ENCODE measurements at places on chromosomes 2 and 18.

DNA sequence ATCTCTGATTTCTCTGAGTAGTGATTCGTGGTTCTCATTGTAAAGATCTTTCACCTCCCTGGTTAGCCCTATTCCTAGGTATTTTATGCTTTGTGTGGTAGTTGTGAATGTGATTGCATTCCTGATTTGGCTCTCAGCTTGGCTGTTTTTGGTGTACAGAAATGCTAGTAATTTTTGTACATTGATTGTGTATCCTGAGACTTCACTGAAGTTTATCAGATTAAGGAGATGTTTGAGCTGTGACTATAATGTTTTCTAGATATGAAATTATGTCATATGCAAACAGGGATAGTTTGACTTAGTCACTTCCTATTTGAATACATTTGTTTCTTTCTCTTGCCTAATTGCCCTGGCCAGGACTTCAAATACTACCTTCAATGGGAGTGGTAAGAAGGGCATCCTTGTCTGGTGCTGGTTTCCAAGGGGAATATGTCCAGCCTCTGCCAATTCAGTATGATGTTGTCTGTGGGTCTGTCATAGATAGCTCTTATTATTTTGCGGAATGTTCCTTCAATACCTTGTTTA, 251.9 kb upstream of the ZNF804A start:
- no peak for DNase-seq

- DNase-seq, result no peak
Observed at GRCh38 chr2:222433332-222434173, 9.2 kb downstream of the SGPP2 start.

DNA sequence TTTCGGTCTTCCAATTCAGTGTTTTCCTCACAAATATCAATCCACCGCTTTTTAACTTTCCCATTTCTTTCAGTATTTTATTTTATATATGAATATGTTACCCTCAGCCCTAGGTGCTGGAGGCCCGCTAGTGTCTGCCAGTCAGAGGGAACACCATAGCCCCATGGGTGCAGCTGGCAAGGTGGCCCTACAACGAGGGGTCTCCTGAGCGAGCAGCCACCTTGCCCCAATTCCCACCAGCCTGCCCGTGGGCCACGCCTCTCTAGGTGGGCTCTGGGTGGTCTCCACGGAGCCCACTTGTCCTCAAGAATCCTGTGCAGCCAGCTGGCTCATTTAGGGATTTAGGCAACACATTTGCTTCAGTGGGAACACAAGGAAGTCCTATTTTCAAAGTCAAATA, 72.5 kb upstream of the RGPD5 start:
- DNase-seq, result no peak

DNA sequence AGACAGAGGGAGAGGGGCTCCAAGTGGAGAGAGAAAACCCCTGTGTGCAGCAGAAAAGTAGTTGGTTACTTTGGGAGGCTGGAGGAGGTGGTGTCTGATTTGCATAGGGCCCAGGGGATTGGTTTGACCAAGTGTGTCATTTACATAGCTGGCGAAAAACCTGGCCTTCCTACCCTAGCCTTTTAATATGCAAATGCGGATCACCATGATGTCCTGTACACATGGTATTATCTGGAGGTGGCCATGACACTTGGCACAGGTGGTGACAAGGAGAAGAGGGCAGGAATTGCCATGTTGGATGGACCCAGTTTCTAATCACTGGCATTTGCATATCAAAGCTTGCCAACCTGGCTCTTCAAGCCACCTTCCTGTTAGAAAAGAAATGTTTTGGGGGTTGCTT, 120.8 kb upstream of the CHAC2 start:
- no peak for DNase-seq

- no peak for DNase-seq
Observed at GRCh38 chr2:234502919-234503285, 6.0 kb upstream of the ARL4C start.
